ENCODE measurements at places on chromosomes 7 and 10.
A peak's percentile ranks its signal among the peaks of the same experiment; 100 is the strongest.

DNA sequence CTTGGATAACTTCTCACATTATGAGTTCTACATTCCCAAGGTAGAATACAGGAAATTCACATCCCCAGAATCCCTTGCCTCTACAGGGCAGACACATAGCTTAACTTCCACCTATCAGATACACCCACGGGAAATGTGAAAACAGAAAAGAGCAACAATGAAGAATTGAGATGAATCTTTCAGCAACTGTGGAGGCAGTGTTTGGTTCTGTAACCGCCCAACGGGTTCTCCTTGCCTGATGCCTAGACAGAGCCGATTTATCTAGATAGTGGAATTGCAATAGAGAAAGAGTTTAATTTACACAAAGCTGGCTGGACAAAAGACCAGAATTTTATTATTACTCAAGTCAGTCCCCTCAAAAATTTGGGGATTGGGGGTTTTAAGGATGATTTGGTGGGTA lies 138.8 kb downstream of the MTPAP start:
- DNase-seq, result no peak

- no peak for DNase-seq
These were observed 85.2 kb upstream of the SEMA3C start for GRCh38 chr7:81004098-81004497.

GRCh38 chr7:20597339-20597738 lies 18.1 kb upstream of the ABCB5 start:
- DNase-seq, result no peak

- DNase-seq, result no peak
These were observed 34.0 kb upstream of the EBLN1 start for GRCh38 chr10:22251751-22252223.

GRCh38 chr10:24215603-24216002 lies 6.7 kb downstream of the KIAA1217 start:
- DNase-seq, result no peak

DNA sequence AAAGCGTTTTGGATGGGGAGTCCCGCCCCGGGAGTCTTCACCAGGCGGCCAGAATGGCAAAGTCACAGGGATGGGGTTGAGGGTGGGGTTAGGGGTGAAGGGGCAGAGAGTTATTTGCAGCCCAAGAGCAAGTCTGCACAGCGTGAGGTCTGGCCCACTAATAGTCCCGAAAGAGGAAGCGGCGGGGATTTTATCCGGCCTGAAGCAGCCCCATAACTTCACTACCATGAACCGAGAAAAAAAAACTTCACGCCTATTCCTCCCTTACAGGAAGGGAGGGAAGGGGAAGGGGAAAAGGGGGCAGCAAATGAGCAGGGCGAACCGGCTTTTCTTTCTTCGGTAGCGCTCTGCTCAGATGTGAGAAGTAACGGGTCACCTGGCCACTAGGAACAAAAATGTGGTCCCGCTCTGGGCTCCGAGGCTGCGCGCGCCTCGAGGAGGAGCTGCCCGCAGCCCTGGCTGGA lies 712 bp downstream of the ITPRIP start:
- DNase-seq, result no peak

DNA sequence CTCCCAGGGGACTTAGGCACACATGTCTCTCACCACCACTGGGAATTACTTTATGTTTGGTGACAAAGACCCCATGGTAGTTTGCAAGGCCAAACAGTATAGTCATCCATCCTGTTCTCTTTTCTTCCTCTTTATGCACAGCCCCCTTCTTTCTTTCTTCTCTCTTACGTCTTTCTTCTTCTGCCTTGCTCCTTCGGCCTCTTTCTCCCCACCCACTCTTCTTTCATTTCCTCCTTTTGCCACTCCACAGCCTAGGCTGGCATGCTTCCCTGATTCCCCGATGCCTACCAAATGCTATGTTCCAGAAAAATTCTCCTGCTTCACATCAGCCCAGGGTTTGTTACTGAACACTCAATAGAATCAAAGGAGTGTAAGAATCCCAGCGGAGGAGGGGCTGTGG lies 62.4 kb upstream of the MKLN1 start:
- DNase-seq, result no peak

DNA sequence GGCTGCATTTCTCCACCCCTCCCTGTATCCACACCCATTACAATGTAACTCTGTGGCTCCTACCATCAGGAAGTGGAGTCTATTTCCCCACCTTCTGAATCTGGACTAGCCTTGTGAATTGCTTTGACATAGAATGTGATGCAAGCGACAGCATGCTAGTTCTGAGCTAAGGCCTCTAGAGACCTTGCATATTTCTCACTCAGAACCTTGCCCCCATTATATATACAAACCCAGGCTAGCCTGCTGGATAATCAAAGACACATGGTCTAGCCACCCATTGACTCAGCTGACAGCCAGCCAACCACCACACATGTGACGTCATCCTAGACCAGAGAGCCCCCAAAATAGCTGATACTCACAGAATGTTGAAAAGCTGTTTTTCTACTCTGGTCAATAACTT lies 77.9 kb downstream of the CCDC71L start:
- DNase-seq, result no peak

DNA sequence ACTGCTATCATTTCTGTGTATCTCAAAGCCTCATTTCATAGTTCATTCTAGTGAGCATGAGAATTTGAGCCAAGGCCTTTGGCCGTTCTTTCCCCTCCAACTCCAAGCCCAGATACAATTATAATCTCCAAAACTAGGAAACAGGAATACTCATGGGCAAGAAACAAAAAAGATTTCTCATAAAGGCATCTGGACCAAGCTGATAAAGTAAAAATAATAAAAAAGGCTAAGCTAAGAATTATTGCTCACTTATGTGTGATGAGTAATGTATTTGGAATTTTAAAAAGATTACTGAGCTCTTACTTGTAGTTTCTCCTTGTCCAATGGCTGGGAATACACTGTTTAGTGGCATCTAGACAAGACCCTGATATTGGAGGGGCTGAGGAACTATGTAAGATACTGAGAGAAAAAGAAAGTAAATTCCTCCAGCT lies 196.4 kb upstream of the POM121L12 start:
- DNase-seq, result no peak

DNA sequence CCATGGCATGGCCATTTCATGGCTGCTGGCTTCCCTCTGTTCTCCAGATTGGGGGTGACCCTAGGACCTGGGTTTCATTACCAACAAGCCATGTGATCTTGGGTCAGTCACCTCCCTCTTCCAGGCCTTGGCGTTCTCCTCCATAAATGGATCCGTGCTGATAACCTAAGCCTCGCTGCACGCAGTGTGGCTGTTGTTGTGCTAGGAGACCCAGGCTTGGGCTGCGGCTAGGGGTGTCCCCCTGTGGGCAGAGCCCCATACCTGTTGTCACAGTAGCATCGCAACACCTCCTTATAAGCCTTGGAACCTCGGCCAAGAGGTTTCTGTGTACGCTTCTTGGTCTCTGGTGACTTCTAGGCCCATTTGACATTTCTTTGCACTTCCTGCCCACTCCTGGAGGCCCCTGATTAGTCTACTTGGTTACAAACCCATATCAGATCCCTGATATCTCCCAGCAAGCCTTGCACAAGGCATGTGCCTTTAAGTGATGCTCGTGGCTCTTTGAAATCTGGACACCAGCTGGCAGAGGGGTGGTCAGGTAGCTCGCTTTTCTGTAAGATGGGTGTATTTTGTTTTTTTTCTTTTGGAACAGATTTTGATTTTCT lies 23.6 kb downstream of the ZMIZ1 start:
- DNase-seq, result no peak

DNA sequence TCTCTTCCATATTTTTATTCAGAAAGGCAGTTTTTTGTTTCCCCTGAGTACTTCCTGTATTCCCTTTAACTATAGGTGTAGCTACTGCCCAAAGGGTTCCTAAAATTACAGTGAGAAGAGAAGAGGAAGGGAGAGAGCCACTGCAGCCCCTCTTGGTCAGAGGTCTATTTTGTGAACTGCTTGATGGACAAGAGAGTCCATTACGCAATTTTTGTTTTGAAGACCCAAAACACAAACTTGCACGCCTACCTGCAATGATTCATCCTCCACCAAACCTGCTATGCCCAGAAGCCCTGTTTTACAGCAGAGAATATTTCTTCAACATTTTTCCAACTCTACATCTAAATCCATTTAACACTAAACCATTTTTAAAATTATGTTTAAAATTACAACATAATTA lies 75.1 kb downstream of the PDE1C start:
- no peak for DNase-seq

DNA sequence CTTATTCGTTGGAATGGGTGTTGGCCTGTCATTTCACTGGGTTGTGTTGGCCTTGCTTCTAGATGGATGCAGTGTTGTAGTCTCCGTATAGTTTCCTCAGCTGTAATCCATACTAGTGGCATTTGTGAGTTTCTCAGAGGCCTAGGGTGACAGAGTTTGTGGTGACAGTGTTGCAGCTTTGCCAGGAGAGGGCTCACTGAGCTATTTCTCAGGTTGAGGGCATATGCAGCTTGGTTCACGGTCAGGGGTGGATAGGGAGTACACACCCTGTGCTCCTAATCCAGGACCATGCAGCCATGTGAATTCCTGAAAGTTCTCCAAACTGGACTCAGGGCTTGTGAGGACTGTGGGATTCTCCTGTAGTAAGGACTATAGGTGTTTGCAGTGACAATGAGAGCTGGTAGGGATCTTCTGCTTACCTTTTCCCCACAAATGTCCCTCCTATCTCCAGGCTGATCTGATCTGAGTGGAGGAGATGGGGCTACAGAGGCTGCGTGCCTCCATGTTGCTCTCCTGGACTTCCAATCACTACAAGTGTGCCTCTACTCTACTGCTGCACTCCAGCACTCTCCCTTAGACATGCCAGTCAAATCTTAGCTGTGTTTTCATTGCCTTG lies 229.0 kb downstream of the STK31 start:
- DNase-seq, result peak; percentile 44

DNA sequence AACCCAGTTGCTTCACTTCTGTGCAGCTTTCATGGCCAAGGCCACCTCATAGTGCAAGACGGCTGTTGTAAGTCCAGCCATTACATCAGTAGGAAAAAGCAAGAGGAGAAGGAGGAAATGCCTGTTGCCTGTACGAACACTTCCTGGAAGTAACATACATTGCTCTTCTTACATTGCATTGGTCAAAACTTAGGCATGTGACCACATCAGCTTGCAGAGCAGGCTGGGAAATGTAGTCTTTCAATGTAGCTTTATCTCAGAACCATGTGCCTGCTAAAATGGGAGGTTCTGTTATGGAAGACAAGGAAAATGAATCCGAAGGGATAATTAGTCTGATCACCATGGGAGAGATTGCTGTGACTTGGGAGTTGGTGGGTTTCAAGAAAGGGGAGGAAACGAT lies 4.3 kb downstream of the SLC29A3 start:
- DNase-seq, result peak; percentile 15

- DNase-seq, result no peak
These were observed 24.4 kb downstream of the ZNF775 start for GRCh38 chr7:150403376-150404171.

Data from LNCaP clone FGC (cell line).